Left ventricle myocardium inferior (tissue), 1 donor: ENCODE measurements at places on chromosomes 4 and X.

GRCh38 chr4:30754021-30754420, 33.9 kb downstream of the PCDH7 start:
- no peak overlapping the region for H3K4me3 ChIP-seq
- no peaks in the 10 kb centered on the region for H3K27me3 ChIP-seq
- H3K27ac ChIP-seq: no peak overlapping the region
- H3K36me3 ChIP-seq: no peaks in the 10 kb centered on the region
- peaks cover 5% of the 10 kb centered on the region for H3K4me1 ChIP-seq

DNA sequence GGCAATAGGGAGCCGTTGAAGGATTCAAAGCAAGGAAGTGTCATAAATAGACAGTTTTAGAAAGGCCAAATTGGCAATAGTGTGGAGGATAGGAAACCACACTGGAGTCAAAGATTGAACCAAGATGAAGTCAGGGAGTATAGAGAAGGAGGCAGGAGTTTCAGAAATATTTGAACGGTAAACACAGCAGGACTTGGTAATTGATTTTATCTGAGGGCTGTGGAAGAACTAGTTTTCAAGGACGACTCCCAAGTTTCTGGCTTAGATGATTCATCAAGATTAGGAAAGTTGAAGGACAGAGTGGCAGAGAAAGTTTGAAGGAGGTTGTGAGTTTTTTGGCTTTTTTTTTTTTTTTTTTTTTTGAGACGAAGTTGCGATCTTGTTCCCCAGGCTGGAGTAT, 11.5 kb upstream of the TMEM31 start:
- H3K36me3 ChIP-seq: no peaks in the 10 kb centered on the region
- no peaks in the 10 kb centered on the region for H3K27me3 ChIP-seq
- H3K4me3 ChIP-seq: no peak overlapping the region
- no peak for DNase-seq

DNA sequence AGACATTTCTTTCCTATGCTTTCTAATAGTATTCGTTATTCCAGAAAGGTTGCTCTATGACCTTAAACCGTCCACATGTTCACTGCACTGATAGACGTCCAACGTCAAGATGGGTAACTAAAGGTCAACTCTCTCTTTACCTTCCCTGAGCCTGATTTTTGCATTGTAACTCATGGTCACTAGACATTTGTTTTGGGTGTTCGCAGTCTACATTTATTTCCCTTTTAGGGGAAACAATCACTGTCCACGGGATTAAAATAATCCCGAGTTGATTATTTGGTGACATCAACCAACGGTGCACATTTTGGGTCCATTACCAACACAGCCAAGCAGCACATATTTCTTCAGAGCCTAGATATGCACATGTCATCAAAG, 540 bp upstream of the HADH start:
- no peaks in the 10 kb centered on the region for H3K27me3 ChIP-seq
- H3K4me3 ChIP-seq: peak overlapping the region; percentile 80
- H3K36me3 ChIP-seq: no peaks in the 10 kb centered on the region
- peak overlapping the region; percentile 90 for H3K27ac ChIP-seq
- peaks cover 71% of the 10 kb centered on the region for H3K4me1 ChIP-seq

- H3K4me1 ChIP-seq: peaks cover 18% of the 10 kb centered on the region
- DNase-seq: peak; percentile 23
- no peaks in the 10 kb centered on the region for H3K27me3 ChIP-seq
- H3K27ac ChIP-seq: peak overlapping the region; percentile 61
- H3K4me3 ChIP-seq: peak overlapping the region; percentile 48
Observed at GRCh38 chr4:25843340-25844097, 19.3 kb downstream of the SEL1L3 start.

DNA sequence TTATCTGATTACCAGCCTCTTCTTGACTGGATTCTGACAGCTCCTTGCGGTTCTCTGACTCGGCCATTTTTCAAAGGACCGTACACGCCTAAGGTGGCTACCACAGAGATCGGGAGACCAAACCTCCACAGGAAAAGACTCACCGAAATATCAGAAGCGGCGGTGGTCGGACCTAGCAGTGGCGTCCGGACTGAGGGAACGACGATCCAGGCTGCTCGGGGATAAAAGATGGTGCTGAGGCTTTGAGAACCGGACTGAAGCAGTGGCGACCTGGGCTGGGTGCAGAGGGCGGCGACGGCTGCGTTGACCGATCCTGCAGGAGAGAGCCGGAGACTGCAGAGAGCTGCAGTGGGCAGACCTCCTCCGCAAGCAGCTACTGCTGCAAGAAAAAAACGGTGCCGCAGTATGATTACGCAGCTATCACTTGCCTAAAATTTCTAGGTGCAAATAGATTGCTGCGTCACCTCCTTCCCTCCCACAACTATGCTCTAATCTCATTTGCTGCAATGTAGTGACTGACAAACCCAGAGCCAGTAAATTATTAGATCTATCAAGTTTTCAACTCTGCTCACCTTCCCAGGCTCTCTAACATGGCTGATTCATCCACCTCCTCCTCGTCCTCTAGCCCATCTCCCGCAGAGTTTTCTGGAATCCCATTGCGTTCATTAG, at the start of gene NAP1L2:
Gene NAP1L2 (minus strand): TSS at position 426 of the 669 bp plus-strand sequence. CDS start 359 bp downstream, at position 67.
- H3K36me3 ChIP-seq: no peaks in the 10 kb centered on the region
- H3K27me3 ChIP-seq: no peaks in the 10 kb centered on the region
- peak within 1 kb of the TSS; percentile 69 for H3K4me3 ChIP-seq
- peak within 1 kb of the TSS; percentile 75 for H3K27ac ChIP-seq
- DNase-seq: peak; percentile 14
- no peaks in the 10 kb centered on the region for H3K4me1 ChIP-seq

- no peaks in the 10 kb centered on the region for H3K27me3 ChIP-seq
- peaks cover 45% of the 10 kb centered on the region for H3K4me1 ChIP-seq
- H3K4me3 ChIP-seq: no peak overlapping the region
- H3K27ac ChIP-seq: no peak overlapping the region
- no peaks in the 10 kb centered on the region for H3K36me3 ChIP-seq
- no peak for DNase-seq
Observed at GRCh38 chr4:140904904-140905303, 148.7 kb upstream of the TBC1D9 start.

DNA sequence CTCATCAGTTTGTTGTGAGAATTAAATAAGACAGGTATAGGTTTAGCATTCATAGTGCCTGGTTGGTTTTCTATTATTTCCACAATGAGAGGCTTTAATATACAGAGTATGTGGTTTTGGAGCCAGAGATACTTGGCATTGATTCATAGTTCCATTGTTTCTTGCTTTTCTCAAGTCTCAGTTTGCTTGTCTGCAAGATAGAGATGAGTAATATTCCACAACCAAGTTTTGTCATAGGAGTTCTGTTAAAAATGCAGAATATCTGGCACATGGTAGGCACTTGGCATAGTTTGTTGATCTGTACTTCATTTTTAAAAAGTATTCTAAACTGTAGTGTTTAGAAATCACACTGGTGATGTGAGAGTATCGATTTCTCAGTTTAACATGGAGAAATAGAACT, 37.5 kb upstream of the EDA2R start:
- no peak overlapping the region for H3K4me3 ChIP-seq
- H3K4me1 ChIP-seq: no peaks in the 10 kb centered on the region
- H3K36me3 ChIP-seq: no peaks in the 10 kb centered on the region
- no peak for DNase-seq

GRCh38 chr4:139331185-139331584, 28.9 kb upstream of the NDUFC1 start:
- DNase-seq: no peak
- peaks cover 22% of the 10 kb centered on the region for H3K36me3 ChIP-seq
- no peak overlapping the region for H3K4me3 ChIP-seq

- H3K27me3 ChIP-seq: no peaks in the 10 kb centered on the region
- peaks cover 9% of the 10 kb centered on the region for H3K4me1 ChIP-seq
- H3K4me3 ChIP-seq: peak overlapping the region; percentile 43
- DNase-seq: peak; percentile 83
- peak overlapping the region; percentile 84 for H3K27ac ChIP-seq
Observed at GRCh38 chr4:185504098-185505047, 30.9 kb downstream of the PDLIM3 start.
